RWPE2 (cell line): ENCODE measurements at places on chromosomes 5 and 9.

DNA sequence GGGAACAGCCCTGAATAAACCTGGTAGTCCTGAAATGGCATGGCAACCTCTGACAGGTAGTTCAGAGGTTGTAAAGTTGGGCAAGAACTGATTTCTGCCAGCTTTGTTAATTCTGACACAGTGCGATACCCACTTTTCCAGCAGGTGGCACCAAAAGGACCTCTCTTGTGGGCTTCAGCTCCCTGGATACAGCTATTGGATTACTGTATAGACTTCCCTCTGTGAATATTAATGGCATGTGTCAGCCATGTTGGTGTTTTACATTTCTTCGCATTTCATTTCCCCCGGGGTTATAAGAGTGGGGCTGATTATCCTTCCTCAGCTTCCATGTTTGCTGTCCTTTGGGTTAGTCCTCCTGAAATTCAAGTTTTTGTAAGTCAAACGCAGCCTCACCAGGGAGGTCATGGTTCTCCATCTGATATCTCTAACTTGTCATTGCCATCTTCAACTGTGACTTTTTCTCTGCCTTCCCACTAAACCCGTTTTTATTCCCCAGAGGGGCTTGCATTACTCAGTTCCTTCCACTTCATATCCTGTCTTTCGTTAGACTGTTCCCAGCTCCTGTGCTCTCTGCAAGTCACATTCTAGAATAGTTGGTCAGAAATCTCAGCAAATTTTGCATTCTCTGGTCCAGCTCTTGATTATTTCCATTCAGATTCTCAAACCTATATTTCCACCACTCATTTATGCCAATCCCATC lies 135.6 kb downstream of the LIFR start:
- DNase-seq = no peak

DNA sequence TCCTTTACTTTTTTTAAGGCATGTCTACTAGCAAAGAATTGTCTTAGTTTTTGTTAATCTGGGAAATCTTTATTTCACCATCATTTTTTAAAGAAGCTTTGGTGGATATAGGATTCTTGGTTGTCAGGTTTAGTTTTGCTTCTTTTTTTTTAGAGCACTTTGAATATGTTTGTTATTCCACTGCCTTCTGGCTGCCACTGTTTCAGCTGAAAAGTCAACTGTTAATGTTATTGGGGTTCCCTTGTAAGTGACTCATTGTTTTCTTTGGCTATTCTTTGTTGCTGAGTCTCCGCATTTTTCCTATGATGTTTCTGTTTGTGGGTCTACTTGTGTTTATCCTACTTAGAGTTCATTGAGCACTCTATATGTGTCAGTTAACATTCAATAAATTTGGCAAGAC lies 44.4 kb downstream of the PHAX start:
- no peak for DNase-seq

GRCh38 chr9:119907056-119907455 lies 537.8 kb upstream of the BRINP1 start:
- DNase-seq = no peak

- peak; percentile 57 for DNase-seq
Measured at GRCh38 chr9:116002624-116003023, 151.0 kb upstream of the PAPPA start.

GRCh38 chr9:114470581-114470980 lies 34.7 kb downstream of the WHRN start:
- no peak for DNase-seq

GRCh38 chr5:169174923-169175322 lies 126.0 kb downstream of the SLIT3 start:
- no peak for DNase-seq

DNA sequence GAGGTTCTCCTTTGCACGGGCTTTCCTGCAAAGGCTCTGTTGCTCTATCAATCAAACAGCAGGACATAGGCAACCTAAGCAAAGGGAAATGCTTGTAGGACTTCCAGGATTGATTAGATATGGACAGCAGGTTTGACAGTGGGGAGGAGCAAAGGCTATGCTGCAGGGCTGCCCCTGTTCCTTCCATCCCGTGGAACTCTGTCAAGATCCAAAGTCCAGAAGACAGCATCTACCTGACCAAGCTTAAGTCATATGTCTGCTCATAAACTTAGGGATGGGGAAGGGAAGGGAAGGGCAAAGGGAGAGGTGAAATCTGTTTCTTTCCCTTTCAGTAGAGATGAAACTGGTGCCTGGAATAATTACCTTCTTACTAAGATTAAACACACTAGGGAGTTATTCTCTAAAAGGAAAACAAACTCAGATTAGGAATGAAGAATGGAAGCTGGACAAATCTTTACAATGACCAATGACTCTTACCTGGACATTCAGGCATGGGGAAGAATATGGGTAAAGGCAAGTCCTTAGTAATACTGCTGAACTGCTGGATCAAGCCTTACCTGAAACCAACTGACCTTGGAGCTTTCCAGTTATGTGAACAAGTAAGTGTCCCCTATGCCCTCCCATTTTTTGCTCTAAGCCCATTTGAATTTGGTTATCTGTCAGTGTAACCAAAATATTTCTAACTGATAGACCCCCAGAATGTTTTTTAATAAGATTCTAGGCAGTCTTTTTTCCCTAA lies 8.4 kb upstream of the ACOT12 start:
- no peak for DNase-seq

DNA sequence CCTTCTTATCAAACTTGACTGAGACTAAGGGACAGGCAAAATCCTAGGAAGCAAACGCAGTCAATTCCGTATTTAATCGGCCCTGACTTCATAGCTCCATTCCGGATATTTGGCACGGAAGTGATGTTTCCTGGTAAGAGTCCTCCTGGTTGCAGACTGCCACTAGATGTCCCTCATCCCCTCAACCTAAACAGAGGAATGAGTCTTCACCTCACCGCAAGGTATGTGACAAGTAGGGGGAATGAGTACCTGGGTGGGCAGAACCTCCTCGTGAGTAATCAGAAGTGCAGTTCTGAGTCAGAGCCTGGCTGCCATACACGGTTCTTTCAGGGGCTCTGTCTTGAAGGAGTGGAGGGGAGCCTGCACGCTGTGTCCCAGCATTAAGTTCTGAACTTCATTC lies 173.6 kb downstream of the MUSK start:
- no peak for DNase-seq

DNA sequence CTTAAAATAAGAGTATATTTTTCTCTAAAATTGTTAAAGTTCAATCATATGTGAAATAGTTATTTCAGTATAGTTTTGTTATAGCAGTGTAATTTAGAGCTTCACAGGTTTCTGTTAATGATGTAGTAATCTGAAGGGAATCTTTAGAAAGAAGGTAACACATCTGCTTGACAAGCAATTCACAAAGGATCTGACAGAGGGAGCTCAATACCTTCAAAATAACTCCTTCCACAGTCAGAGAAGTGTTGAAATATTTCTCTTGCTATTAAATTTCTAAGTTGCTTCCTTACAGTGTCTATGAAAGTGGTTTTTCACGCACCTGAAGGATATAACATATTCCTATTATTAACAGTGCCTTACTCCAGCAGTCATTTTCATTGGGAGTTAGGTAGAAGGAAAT lies 44.9 kb downstream of the SLC25A51 start:
- DNase-seq = no peak

GRCh38 chr5:36581070-36581469 lies 25.3 kb upstream of the SLC1A3 start:
- no peak for DNase-seq

DNA sequence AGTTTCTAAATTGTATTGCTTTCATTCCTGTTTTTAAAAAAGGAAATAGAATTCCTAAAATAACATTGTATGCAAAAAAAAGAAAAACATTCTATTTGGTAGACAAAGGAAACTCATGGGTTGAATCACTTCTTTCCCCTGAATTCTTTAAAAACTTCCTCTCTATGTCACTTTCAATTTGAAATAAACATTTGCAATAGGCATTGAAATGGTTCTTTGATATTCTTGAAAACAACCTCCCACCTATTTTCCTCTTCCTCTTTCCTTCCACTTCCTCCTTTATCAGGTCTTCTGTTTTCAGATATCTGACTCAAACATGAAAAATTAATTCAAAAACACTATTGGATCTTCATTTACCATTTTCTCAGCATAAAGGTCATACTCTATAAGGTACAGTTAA lies 442.0 kb upstream of the MEF2C start:
- no peak for DNase-seq

- DNase-seq = no peak
Measured at GRCh38 chr5:96199713-96200183, 233.3 kb downstream of the PCSK1 start.

- DNase-seq = no peak
Measured at GRCh38 chr5:93497096-93497495, 83.9 kb downstream of the NR2F1-AS1 start.

- no peak for DNase-seq
Measured at GRCh38 chr9:79481846-79482477, 89.8 kb upstream of the TLE4 start.

DNA sequence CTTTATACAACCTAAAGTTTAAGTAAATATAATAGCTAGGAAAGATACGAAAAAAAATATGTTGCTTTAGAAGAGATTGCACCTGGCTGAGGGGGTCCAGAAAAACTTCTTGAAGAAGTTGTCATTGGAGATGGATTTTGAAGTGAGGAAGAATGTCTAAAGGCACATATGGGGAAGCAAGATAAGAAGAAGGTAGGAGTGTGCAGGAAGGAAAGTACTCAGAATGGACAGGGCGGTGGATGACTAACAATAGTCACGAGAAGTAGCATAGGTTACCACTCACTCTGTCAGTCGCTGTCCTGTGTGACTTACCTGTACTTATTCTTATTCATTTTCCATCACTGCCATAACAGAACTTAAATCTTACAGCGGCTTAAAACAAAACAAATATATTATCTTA lies 251.6 kb downstream of the GRIA1 start:
- DNase-seq = no peak

GRCh38 chr9:37407468-37407867 lies 15.0 kb upstream of the GRHPR start:
- DNase-seq = no peak

- no peak for DNase-seq
Measured at GRCh38 chr5:146169076-146169475, 13.4 kb downstream of the LARS1 start.

DNA sequence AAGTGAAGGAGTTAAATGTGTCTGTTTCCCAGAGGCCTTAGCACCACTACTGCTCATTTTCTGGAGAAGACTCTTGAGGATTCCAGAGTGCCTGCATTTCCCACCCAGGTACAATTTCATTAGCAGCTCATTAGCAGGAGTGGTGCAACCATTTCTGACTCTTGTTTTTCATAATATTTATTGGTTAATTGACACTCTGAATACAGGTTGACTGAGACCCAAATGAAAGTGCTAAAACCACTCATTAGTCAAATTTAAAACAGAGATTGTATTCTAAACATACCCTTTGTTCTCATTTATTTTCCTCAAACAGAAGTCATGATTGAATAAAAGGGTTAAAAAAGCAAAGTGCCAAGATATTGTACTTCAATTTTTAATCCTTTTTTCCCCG lies 134.5 kb downstream of the SIL1 start:
- no peak for DNase-seq

GRCh38 chr5:32687499-32687831 lies 23.7 kb upstream of the NPR3 start:
- no peak for DNase-seq

GRCh38 chr9:78351816-78352215 lies 54.9 kb downstream of the PSAT1 start:
- no peak for DNase-seq

DNA sequence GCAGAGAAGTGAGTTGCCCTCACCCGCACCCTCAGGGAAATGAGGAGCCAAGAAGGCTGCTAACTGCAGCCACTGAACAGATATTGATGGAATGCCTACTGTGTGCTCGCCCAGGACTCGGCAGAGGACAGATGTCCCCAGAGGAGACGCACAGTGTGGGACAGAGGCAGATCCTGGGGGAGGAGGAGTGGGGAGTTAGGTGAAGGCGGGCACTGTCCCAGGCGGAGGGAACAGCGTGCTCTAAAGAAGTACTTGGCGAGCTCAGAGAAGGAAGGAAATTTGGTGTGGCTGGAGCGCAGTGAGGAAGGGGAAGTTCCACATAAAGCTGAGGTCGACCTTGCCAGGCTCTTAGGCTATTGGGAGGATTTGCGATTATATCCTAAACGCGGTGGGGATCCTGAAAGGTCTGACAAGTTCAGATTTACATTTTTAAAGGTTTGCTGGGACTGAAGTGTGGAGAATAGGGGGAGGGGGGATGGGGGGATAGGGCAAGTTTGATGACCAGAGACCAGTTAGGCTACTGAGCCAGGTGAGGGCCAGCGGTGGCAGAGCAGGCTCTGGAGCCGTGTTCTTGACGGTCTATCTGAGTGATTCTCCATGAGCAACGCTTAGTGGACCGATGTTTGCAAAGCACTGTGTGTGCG lies 23.6 kb upstream of the CERCAM start:
- no peak for DNase-seq

GRCh38 chr5:180169248-180170105 lies 39.5 kb downstream of the RASGEF1C start:
- DNase-seq = no peak

GRCh38 chr9:137353223-137354152 lies 51.4 kb upstream of the NRARP start:
- no peak for DNase-seq

DNA sequence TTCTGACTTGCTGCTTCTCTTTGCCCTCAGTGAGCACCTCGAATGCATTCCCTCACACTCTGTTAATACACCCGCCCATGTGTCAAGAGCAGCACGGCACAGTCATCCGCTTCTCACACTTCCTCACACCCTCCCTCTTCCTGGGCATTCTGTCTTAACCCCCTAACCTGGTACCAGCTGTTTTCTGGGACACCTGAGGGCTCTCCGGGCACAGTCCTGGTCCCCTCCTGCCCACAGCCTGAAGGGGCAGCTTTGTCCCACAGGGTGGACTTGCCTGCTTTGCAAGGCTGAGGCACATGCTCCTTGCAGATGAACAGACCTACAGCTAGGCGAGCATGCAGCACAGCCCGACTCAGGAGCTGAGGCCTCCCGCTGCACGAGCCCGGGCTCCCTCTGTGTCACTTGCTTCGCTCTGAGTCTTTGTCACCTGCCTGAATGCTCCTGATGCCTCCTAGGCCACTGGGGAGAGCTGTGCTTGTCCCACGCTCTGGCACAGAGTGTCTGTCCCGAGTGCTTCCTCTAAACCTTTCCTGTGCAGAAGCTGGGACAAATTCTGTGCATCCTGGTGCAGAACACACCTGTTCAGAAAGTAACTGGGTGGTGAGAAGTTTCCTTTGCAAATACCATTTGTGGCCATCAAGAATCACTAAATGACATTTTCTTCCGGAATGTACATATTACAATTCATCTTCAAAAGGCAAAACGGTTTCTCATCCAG lies 47.8 kb downstream of the AHRR start:
- DNase-seq = no peak

GRCh38 chr9:95089257-95090022 lies 228.1 kb downstream of the FANCC start:
- no peak for DNase-seq

DNA sequence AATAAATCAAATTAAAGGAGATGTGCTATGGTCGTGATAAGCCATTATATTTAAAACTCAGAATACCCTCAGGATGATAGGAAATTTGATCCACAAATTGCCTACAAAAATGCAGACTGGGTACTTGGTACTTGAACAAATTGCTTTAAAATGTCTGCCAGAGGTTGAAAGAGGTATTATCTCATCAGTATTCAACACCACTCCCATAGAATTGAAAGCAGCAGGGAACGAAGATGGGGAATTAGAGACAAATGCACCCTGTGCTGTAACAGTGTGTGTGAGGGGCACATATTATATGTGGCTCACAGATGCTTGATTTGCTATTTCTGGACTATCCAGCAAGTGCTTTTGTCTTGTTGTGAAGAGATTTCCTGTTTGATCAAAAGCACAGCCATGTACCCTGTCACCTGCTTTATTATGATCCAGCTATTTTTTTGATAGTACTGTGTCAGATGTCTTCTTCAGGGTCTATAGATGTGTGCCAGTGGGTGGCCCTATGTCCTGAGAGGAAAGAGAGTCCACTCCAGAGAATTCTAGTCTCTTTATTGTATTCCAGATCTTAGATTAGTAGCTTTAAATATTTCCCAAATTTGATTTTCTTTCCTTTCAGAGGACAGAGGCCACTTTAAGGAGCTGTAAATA lies 120.1 kb downstream of the XRCC4 start:
- DNase-seq = no peak
